T-helper 9 cell (primary cell): ENCODE measurements at places on chromosomes 1 and 21.

DNA sequence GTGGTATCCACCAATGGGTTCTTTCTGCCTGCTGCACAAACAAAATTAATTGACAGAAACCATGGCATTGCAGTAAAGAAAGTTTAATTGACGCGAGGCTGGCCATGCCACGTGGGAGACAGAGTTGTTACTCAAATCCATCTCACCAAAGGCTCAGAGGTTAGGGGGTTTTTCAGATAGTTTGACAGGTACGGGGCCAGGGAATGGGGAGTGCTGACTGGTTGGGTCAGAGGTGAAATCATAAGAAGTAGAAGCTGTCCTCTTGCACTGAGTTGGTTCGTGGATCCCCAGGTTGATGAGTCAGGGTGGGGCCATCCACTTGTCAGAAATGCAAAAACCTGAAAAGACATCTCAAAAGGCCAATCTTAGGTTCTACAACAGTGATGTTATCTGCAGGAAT is 941 bp upstream of the TBCE start:
- no peak for DNase-seq

- peak; percentile 53 for DNase-seq
Observed at GRCh38 chr1:32984455-32985171, 20.0 kb upstream of the RNF19B start.

DNA sequence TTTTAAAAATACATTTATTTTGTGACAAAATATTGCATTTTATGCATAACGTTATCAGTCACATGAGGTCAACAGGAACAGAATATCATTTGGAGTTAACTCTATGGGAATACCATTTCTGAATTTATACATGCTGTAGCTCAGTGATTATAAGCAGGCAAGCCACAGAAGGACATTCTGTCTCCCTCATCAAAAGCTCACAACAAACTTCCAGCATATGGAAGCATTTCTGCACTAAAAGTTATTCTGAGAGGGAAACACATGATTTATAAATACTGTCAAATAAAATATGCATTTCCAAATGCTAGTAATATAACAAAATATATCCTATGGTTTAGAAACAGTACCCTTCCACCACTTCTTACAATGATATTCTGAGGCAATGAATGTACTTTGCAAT is 854.1 kb upstream of the B3GALT2 start:
- no peak for DNase-seq

GRCh38 chr1:165659581-165659895 is 28.5 kb downstream of the MGST3 start:
- no peak for DNase-seq

- DNase-seq = no peak
Observed at GRCh38 chr1:77866296-77866695, 22.1 kb upstream of the NEXN start.

DNA sequence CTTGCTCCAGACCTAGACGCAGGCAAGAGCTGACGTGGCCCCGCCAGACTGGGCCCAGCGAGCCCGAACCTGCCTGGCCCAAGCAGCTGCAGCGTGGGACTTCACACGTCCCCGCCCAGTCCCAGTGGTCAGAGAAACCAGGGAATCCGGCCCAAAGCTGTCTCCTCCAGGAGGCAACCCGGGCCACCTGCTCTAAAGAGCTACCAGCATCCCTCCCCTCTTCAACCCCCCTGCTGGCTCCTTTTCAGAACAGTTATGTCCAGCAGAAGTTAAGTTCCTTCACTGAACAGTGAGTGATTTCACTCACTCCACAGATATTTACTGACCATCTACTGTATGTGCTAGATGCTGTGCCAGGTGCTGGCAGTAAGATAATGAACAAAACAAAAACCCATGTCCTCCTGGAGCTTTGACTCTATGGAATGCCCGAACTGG is 2.1 kb upstream of the EFNA1 start:
- DNase-seq = no peak

- DNase-seq = no peak
Observed at GRCh38 chr1:43634721-43635120, 15.2 kb upstream of the KDM4A start.

GRCh38 chr1:89464008-89464407 is 60.6 kb upstream of the LRRC8B start:
- no peak for DNase-seq

- no peak for DNase-seq
Observed at GRCh38 chr1:103101399-103101798, 6.9 kb downstream of the COL11A1 start.

GRCh38 chr21:39763272-39763970 is 18.4 kb downstream of the IGSF5 start:
- no peak for DNase-seq

- DNase-seq = no peak
Observed at GRCh38 chr1:198160222-198160621, 3.4 kb downstream of the NEK7 start.

- DNase-seq = no peak
Observed at GRCh38 chr1:11284784-11285183, 11.8 kb downstream of the UBIAD1 start.

GRCh38 chr1:2376261-2376741 is 15.1 kb downstream of the MORN1 start:
- no peak for DNase-seq

DNA sequence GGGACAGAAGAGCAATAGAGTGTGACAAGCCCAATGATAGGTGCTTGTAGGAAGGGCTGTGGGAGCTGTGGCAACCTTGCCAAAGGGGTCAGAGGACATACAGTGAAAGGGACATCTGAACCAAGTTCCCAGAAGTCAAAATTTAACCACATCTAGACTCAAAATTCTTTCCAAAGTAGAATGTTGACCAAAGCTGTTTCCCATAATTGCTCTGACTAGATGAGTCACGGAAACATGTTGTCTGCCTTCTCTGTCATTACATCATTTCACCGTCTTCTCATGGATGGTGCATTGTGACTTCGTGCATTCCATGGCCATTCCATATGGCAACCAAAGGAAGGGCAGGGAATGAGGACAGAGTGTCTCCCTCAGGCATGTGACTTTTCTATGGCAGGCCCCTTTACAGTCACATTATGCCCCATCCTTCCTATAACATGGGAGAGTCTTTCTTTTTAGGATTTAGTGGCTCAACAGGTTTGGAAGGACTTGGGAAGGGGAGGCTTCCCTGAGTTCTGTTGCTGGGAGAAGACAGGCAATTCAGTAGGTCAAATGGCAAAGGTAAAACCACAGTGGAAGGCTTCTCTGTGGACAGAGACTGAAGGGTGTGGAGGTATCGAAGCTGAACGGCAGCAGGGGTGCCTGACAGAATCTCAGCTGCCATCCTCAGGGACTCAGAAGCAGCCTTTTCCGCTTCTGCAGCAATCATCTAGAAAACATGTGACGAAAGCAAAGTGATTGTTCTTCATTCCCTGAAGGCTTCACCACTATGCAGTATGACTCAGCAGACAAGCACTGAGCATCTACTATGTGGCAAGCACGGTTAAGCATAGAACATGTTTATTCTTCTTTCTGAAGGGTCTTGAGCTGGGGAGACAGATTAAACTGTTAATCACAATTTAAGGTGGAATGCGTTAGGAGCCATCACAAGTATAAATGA is 24.7 kb downstream of the NPHS2 start:
- DNase-seq = no peak

- DNase-seq = no peak
Observed at GRCh38 chr1:2966449-2967328, 54.6 kb upstream of the ACTRT2 start.

DNA sequence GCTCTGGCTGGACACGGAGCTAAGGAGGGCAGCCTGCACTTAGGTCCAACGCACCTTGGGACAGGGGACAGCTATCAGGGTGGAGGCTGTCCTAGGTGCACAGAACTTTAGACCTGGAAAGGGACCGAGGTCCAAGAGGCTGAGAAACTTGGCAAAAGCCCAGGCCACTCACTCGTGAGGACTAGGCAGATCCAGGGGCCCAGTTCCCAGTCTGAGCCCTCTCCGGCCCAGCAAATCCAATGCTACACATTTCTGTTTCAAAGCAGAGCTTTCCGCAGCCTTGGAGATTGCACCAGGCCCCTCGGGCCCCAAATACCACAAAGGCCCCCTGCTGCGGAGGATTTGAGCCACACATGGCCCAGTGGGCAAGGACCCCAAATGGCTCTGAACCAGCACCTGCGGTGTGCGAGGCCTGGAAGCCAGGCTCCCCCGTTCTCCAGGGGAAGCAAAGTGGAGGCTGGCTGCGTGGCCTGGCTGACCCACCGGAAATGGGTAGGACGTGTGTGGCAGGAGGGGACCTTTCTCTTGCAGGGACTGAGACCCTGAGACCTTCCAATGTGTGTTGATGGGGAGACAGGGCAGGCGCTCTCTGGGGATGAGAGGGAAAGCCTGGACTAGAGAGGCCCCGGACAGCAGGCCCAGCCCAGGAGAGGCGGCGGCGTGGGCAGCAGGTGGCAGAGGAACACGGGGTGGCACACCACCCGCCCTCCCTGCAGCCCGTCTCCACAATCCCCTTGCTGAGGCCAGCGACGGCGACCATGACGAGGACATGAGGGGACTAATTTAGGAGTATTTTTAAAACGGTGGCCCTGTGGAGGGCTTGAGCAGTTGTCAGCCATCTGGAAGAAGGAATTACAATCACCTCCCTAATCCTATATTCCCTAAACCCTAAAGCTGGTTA is 118.7 kb downstream of the CASZ1 start:
- DNase-seq = no peak
